AG08395 (cell line): ENCODE measurements at places on chromosomes 3 and 15.

DNA sequence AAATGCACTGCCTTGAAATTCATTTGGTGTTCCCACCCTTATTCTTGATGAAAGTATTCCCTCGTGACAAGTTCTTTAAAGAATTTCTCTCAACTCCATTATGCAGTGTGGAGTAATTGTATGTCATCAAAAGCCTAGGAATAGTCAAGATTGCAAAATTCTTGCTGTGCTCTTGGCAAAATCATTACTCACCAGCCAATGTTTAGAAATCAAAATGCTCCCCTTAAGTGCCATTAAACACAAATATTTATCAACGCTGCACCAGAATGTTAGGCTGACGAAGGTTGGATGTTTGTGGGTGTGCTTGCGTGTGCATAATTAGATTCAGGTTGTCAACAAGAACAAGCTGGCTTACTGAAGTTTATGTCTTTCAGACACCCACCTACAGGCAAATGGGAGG lies 40.5 kb downstream of the SST start:
- peak; percentile 81 for DNase-seq

GRCh38 chr3:102791641-102792589 lies 357.1 kb downstream of the ZPLD1 start:
- DNase-seq, result peak; percentile 47

DNA sequence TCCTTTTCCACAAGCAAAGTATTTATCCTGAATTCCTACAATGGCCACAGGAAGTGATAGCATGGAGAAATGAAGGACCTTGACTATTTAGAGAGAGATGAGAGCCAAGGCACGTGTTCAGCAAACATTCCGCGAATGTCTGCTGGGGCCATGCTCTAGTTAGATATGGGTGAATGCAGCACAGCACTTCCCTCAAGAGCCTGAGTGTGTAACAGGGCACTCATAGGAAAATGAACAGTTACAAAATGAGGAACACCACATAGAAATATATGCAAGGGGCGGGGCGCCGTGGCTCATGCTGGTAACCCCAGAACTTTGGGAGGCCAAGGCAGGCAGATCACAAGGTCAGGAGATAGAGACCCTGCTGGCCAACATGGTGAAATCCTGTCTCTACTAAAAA lies 406.9 kb downstream of the NR2F2 start:
- DNase-seq, result no peak

DNA sequence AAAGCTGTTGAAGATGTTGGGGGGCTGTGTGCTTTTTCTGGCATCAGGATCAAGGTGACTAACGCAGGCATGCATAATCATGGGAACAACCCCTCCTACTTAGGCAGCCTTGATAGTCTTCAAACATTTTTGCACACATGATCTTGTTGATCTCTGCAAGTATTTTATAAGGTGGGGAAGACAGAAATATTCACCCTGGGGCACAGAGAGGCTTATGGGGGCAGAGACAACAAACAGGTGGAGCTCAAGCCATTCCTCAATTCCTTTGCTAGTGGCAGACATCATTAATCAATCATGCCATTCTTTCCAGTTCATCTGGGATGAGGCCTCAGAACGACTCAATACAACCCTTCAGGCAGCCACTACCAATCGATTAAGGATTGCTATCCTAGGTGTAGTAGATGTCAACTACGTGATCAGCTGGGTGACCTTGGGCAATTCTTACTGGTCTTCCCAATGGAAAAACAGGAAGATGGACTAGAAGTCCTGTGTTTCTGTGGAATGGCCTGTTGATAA lies 110.3 kb upstream of the SMAD3 start:
- no peak for DNase-seq

DNA sequence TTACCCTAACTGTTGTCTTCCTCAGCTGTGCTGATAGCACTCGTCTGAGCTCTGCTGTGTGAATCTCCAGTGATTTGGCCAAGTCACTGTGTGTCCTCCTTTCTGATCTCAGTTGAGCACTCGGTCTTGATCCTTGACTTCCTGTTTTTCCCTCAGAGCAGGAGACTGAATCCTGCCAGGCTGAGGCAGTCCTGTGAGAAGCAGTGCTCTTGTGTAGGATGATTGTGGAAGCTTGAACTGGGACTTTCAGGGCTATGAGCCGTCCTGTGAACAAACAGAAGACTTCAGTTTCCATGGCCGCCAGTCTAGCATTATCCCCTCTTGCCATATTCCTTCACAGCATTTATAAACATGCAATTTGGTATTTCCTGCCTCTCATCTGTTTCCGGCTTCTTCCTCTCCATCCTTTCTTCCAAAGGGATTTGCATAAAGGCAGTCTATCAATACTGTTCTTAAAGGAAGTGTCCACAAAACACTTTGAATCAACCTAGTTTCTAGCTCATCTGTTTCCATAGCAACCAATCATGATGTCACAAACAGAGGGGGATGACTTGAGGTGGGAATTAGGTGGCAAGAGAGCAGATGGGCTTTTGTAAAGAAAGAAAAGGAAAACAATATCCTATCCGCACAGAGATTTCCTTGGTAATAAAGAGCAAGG lies 237.2 kb downstream of the AGBL1 start:
- no peak for DNase-seq

GRCh38 chr3:173938616-173939015 lies 541.1 kb downstream of the NLGN1 start:
- no peak for DNase-seq

DNA sequence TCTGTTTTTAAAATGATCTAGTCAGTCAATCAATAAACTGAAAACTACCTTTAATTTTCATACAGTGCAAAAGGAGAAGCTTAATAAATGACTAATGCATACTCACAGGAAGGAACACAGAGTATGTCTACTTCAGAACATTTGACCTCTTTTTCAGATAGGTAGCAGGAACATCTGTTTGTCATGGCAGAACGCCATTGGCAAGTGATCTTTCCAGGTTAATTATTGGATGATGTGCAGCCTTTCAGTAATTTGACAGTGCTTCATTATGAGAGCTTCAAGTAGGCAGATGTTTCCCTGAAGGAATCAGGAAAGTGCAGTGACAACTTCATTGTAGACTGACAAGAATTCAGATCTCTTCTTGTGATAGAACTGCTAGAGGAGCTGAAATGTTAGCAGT lies 325.0 kb downstream of the OTOL1 start:
- DNase-seq, result no peak

DNA sequence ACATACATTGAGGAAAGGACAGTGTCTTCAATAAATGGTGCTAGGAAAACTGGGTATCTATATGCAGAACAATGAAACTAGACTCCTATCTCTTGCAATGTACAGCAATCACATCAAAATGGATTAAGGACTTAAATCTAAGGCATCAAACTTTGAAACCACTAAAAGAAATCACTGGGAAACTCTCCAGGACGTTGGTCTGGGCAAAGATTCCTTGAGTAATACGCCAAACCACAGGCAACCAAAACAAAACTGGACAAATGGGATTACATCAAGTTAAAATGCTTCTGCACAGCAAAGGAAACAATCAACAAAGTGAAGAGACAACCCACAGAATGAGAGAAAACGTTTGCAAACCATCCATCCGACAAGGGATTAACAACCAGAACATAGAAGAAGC lies 14.5 kb downstream of the LAMP3 start:
- DNase-seq, result no peak

GRCh38 chr3:15299036-15299435 lies 33.4 kb downstream of the SH3BP5 start:
- no peak for DNase-seq

DNA sequence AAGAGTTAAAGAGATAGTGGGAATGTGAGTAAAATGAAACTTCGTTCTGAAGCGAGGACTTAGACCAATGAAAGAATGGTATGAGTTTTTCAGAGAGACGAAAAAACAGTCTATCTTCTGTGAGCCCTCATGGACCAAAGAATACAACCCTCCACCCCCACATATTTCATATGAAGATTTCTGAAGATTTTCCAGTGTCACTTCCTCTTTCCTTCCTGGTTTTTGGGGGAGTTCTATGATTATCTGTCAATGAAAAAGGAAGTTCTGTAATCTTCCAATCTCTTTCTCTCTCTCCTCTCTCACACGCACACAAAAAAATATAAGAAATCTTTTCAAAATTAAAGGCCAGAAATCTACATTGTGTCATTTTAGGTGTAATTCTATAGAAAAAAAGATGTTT lies 27.7 kb downstream of the CMSS1 start:
- DNase-seq, result no peak

DNA sequence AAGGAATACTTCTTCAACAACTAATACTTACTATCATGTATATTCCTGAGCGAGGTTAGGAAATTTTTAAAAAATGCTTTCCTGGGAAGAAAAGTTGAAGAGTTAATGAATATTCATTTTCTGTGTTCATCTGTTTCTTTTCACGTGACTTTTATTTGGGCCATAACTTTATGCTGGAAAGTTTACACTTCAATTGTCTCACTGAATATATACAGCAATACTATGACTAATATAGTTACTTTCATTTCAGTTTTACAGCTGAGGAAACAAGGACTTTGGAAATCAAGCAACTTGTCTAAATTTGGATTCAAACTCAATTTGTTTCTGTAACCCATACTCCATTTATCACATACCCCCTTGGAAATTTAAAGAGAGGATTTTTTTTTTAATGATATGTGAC lies 894.2 kb downstream of the ROBO1 start:
- DNase-seq, result no peak

DNA sequence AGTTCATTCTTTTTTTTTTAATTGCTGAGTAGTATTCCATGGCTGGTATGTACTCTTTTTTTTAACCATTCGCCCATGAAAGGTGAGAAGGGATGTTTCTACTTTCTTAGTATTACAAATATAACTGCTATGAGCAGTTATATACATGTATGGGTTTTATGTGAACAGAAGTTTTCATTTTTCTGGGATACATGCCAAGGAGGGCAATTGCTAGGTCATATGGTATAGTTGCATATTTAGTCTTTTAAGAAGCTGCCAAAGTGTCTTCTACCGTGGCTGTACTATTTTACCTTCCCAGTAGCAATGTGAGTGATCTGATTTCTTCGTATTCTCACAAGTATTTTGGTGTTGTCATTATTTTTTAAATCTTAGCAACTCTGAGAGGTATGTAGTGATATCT lies 11.2 kb upstream of the KLHL40 start:
- DNase-seq, result no peak

DNA sequence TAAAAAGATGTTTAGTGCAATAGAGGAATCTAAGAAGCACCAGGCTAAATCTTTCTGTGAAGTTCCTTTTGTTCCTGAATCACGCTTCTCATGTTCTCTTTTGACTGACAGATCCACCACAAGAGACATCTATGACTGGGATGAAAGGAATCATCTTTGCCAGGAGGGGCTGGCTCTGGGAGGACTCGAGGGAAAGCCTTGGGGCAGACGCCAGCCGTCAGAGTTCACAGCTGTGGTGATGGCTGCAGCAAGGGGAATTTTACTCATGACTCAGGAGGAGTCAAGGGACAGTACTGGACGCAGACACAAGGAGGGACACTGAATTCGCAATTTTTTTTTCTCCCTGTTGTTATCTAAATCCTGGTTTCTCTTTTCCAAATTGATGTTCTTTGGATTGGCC lies 38.7 kb downstream of the C3orf38 start:
- DNase-seq, result peak; percentile 20

GRCh38 chr3:32120471-32120870 lies 14.1 kb downstream of the GPD1L start:
- no peak for DNase-seq

- no peak for DNase-seq
Observed at GRCh38 chr3:102092617-102093466, 243.5 kb downstream of the NFKBIZ start.
